Islet precursor cell (in vitro differentiated cells): ENCODE measurements at places on chromosomes 1 and 21.

DNA sequence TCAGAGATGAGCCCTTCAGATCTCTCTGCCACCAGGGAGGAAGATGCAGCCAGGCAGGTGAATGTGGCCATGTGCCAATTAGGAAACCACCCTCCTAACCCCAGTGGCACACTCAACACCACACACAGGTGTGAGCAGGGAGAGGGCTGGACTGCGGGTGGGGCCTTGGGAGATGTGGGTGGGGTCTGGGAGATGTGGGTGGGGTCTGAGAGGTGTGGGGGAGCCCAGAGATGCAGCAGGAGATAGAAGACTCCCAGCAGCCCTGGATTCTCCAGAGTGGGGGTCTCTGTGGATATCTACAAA lies 43.2 kb upstream of the COL6A1 start:
- no peak for DNase-seq

- peak; percentile 35 for DNase-seq
Observed at GRCh38 chr1:47682786-47683350, 245.0 kb downstream of the FOXD2 start.

DNA sequence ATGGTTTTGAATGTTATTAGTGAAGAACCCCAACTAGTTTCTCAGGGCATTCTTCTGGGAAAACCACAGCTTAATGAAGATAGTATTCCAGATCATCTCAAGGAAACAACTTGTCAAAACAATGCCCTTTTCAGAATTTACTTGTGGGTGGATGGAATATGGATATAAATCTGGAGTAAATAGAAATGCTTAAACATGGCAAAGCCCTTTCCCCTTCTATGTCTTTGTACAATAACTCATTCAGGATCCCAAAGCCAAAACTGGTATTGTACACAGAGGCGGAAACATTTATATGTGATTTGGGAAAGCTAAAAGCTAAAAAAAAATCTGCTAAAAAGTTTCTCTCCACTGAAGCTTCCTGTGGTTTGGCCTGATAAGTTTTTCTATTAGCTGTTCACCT lies 55.5 kb upstream of the RGS5 start:
- DNase-seq: no peak

- no peak for DNase-seq
Observed at GRCh38 chr1:42670425-42670824, 11.8 kb upstream of the YBX1 start.

DNA sequence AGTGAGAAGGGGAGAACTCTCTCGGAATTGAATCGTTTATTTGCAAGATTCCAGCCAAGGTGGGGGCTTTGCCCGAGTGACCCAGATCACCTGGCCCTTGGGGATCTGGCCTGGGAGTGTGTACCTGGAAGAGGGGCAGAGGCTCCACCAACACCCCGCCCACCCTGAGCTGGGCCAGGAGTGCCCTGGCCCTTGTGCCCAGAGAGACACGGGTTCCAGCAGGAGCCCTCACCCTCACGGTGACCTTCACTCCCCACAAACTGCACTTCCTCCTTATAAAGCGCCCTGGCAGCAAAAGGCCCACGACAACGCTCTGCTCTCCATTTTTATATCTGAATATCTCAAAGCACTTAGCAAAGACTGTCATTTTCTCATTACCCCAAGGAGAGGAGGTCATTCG lies 16.6 kb downstream of the CASZ1 start:
- DNase-seq: no peak
